ENCODE measurements at places on chromosomes 1 and 21.

- no peak for DNase-seq
Measured at GRCh38 chr1:93576346-93576745, 105.3 kb downstream of the BCAR3 start.

DNA sequence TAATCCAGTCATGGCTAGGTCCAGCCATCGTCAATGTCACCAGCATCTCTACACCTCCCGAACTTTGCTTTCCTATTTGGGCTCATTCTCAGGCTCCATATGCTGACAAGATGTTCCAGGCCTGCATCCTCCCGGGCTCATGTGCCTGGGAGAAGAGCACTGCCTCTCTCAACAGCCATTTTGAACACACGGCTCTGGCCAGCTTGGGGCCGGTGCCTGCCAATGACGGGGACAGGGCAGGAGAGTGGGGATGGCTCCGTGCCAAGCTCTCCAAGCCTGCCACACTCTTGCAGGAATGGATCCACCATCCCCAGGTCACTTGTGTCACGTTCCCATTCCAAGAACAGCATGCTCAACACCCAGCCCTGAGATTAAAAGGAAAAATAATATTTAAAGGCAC lies 61.4 kb upstream of the PAX7 start:
- DNase-seq: no peak

DNA sequence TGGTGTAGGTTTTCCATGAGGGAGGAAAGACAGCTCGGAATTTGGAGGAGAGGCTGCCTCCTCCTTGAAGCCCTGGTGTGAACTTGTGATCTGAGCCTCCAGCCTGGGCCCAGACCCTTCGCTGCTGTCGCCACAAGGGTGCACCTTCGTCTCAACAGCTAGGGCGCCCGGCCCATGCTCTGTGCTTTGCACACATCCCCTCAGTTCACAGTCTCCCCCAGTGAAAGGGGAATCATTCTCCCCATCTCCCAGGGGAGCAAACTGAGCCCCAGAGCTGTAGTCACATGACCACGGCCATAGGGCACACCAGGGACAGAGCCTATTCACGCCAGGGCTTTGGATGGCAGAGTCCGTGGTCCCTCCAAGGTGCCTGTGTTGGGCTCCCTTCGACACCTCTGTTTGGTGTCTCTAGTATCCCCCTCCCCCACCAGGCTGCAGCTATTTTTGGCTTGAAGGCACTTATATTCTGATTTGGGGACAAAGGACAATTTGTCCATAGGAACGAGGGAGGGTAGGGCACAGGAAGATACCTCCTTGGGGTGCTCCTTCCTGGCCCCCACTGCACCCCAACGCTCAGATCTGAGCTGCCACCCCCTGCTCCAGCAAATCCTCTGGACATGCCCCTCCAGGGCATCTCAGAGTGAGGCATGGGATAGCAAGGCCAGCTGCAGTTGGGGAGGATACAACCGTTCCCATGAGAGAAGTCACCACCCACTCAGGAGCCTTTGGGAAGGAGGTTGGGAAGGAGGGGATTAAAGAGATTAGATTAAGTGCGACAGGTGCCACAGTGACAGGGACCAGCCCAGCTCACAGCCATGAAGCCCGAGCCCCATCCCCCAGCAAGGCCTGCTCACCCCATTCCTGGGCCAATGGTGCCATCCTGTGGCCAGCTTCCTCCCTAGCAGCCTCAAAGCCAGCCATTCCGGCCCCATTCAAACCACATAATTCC lies 15.7 kb downstream of the MATN1 start:
- no peak for DNase-seq

DNA sequence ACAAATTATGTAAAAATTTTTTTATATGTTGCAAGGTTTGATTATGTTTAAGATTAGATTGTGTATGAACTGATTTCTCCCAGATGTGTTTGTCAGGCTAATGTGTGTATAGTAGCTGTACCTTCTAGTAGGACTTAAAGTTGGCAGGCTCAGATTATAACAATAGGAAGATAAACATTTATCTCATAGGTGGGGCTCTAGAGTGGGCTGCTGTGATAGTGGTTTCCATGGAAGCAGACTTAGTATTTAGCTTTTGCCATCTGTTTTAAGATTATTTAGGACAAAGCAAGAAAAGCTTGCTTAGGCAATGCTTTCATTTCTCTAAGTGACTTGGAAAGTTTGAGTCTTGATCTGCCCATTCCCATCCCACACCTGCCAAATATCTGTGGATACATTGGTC lies 187.7 kb upstream of the CACYBP start:
- no peak for DNase-seq

- no peak for DNase-seq
Measured at GRCh38 chr1:1419813-1420653, 1.0 kb downstream of the ANKRD65 start.

- no peak for DNase-seq
Measured at GRCh38 chr1:58497499-58497898, 49.0 kb downstream of the OMA1 start.

Measured in fibroblast of skin of left biceps (primary cell).